ENCODE measurements at places on chromosomes 5 and 9.

DNA sequence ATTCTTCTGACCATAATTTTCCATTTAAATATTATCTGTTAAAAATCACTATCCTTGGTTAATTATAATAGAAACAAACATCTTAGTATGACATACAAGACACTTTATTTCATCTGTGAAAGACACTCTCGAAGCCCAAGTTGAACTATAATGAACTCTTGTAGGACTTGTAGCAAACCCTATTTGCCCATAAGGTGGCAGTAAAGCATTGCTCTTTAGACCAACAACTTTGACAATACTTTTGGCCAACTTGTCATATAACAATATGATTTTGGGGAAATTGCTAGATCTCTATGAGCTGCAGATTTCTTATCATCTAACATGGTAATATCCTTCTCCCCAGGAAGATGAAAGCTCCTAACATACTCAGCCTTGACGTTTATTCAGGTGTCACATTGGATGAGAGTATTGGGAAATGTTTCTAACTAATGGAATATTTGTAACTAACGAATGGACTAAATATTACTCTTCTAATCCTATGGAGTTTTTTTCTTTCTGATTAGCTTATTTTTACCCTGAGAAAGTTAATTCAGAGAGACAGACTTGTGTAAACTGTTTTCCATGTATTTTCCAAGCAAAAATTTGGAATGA is 11.0 kb downstream of the SPINK14 start:
- DNase-seq: peak; percentile 28

GRCh38 chr5:5804478-5805233 is 382.2 kb downstream of the ICE1 start:
- no peak for DNase-seq

DNA sequence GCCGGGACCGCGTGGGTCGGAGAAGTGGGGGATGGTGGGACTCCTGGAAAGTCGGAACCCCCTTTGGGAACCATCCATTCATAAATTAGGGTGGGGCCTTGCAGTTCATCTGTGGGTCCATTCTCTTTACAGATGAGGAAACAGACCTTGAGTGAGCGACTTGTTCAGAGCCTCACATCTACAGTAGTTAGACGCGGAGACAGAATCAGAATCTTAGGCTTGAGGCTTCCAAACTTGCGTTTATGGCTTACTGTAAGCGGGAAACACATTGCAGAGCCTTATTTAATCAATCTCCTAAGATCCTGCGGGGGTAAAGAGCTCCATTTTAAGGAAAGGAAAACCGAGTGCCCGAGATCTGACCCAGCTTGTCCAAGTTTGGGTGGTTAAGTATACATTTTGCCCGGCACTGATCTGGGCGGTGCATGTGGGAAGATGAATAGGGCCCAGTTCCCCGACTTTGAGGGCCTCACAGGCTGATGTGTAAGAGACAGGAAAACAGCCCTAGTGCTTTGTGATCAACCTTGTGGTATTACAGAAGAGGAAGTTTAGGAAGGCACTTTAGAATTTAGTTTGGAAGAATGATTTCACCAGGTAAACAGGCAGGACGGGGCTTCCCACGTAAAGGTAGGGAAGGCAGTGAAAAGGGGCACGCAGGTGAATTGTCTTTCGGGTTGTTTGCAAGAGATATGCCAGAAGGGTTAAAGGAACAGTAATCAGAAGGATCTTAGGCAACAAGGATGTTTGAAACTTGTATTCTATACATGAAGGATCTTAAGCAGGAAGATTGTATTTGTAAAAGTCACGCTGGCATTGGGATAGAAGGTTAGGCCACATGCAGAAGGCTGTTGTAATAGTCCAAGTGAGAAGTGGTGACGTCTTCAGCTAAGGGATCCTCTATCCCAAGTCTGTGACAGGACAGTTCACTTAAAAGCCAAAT is 744 bp downstream of the TARS1 start:
- DNase-seq: peak; percentile 54

DNA sequence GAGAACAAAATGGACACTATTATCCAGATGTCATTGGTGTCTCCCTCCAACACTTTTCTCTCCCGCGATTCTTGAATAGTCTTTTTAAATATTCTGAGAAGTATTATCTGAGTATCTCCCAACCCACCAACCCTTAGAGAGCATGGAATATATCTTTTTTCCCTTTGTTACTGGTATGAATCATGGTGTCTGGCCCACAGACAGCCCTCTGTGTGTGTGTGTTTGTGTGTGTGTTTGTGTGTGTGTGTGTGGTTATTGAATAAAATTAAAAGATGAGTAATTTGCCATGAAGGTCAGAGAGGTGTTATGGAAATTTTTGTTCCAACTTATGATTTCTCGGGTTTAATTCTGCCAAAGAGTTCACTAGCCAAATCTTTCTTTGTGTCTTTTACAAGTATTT is 47.7 kb downstream of the CAMK4 start:
- no peak for DNase-seq

- no peak for DNase-seq
These were observed 61.6 kb upstream of the RPL26L1 start for GRCh38 chr5:172897481-172898217.

DNA sequence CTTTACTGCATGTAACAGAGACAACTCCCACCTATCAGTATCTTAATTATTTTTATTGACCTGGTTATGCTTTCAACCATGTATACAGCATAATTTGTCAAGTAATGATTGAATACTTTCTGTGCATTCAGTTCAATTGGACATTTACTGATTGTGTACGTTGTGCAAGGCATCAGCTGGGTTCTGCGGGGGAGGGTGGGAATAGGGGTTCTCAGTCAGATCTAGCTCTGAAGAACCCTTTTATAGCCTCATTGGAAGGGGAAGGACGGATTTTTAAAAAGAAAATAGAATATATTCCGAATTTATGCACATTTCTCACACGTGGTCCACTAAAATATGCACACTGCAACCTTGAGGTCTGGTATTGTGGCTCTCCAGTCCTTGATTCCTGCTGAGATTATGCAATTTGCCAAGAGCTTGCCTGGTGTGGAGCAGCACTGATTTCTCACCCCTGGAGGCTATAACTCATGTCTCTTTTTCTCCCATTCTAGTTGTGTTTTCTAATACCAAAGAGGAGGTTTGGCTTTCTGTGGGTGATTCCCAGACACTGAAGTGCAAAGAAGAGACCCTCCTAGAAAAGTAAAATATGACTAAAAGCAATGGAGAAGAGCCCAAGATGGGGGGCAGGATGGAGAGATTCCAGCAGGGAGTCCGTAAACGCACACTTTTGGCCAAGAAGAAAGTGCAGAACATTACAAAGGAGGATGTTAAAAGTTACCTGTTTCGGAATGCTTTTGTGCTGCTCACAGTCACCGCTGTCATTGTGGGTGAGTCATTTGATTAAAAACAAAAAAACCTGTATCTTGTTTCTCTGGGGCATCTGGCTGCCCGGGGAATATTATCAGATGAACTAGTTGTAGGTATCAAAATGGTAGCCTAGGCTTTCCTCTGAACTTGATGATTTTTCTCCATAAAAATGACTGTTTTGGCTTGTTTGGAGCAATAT is 1.7 kb downstream of the SLC1A3 start:
- DNase-seq: no peak

GRCh38 chr5:135829681-135830383 is 4.6 kb upstream of the SLC25A48 start:
- DNase-seq: peak; percentile 44

- DNase-seq: no peak
These were observed 191.0 kb downstream of the GLIS3 start for GRCh38 chr9:4108754-4109465.

DNA sequence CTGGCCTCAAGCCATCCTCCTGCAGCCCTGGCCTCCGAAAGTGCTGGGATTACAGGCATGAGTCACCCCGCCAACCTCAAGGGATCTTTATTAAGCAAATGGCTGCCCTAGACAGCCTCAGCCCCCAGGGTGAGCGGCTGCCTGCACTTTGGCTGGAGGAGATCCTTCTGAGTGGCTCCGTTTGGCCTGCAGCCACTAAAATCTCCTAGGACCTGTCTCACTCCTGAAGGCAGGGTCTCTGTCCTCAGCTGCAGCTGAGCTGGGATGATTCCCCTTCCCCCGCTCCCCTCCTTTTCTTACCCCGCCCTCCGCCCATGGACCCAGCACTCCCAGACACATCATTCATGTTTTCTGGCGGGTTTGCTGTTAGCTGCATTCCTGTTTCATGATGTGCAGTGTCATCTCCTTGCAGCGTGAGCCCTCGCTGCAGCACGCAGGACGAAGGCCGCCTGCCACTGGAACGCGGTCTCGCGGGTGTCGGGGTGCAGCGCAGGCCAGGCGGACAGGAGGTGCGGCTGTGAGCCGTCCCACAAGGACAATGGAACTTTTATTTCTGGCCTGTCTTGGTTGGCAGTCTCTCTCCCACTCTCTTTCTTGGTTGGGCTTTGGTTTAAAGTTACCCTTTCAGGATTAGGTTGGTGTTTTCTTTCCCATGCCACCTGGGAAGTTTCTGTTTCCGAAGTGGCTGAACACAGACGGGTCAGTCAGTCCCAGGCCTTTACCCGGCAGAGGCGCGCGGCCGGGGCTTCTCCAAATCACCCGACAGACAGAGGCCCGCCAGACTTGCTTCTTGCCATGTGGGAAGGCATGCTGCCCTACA is 137.1 kb downstream of the FOXD1 start:
- no peak for DNase-seq

DNA sequence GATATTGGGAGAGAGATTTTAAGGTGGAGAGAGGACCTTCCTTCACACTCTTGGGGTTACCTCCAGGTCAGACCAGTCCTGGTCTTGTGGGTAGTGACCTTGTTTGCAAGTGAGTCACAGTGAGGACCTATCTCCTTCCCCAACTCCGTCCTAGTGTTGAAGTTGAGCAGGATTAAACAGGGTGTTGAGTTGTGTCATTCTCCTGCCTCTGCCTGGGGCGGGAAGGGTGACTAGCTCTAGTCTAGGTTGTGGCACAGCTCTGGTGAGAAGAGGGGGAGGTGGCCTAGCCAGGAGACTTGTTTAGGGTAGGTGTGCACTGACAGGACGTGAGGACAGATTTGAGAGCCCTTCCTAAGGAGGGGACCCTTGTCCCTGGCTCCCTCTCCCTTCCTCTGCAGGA is 119.6 kb upstream of the PITX1 start:
- DNase-seq: no peak

- DNase-seq: peak; percentile 48
These were observed at the start of the genes GBA2 and RGP1 for GRCh38 chr9:35748858-35749514. TSS of gene GBA2 (minus strand) at chr9:35749228. CDS start at chr9:35748704, 524 bp downstream. TSS of gene RGP1 (plus strand) at chr9:35749287. CDS start at chr9:35749756, 469 bp downstream.

GRCh38 chr5:37222181-37222580 is 27.0 kb downstream of the CPLANE1 start:
- DNase-seq: no peak

DNA sequence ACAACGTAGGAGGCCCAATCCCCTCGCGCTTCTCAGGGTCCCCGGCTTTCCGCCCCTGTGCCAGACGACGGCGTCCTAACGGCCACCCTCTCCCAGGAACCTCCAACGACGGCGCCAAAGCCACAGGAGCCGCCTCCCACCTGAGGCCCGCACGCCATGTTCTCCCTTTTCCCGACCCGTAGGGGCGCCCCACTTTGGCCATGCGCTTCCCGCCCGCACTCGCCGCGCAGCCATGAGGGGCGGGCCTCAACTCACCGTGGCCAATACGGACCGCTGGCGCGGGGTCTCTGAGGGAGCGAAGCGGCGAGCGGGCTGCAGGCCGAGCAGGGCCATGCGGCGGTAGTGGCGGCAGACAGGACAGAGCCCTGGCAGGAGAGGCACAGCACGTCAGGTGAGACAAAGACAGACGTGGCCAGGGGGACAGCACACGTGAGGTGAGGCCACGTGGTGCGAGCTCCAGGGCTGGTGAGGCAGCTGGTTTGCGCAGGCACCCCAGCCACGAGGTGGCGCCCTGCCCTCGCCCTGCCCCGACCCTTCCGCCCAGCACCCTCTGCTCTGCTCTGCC is 1005.5 kb upstream of the PTPRD start:
- no peak for DNase-seq

DNA sequence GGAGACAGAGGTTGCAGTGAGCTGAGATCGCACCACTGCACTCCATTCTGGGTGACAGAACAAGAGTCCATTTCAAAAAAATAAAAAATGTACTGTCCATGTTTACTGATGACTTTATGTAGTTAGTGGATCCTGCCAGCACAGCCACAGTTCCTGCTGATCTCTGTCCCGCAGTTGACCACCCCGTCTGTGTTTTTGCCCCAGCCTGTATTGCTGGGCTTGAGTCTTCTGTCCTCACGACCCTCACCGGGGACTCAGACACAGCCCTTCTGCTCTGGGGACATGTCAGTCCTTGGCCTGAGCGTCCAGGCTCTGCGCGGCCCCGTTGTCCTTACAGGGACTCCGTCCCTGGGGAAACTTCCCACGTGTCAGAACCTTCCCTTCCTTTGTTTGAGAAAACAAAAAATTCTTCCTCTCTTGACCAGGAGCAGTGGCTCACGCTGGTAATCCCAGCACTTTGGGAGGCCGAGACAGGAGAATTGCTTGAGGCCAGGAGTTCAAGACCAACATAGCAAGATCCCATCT is 14.5 kb downstream of the SURF6 start:
- no peak for DNase-seq

DNA sequence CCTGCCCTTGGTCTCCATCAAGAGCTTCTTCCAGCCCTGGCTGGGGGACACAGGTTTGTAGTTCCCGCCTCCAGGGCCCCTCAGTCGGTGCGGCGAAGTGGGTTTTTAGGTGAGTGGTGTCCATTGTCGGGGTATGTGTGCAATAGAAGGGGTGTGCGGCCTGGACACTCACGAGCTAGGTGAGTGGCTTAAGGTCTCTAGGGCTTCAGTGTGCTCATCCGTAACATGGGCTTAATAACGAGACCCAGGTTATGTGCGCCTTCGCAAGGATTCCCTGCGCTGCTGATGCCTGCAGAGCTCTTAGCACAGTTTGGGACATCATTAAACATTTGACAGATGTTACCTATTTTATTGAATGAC is 656 bp downstream of the CEP78 start:
- DNase-seq: peak; percentile 76

- DNase-seq: no peak
These were observed 85.4 kb downstream of the TRIM36 start for GRCh38 chr5:115084246-115084793.

DNA sequence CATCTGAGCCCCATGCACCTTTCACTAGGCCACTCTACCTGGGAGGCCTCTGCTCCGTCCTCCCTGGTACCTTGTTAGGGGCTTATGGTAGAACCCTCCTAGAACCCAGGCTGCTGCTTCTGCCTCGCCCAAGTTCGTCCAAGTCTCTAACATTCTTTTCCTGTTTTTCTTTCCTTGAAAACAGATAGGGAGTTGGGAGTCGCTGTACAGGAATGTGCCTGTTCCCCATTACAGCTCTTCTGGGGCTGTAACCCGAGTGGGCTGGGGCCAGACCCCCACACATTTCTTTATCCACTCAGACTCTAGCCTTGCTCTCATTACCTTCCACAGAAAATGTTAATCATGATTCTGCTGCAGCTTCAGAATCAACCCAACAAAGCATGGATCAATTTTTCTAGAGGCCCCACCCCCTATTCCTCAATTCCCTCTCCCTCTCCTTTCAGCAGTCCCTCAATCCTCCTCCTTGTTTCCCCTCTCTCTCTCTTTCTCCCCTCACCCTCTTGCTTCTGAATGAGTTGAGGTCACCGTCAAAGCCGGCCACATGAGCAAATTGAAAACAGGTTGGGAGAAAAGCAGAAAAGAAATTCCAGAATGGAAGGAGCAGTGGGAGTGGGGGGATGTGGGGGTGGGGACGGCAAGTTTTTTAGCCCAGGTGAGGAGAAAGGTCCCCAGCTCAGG is 193.8 kb upstream of the TRIM32 start:
- no peak for DNase-seq
